ENCODE measurements at places on chromosomes 6 and 20.

DNA sequence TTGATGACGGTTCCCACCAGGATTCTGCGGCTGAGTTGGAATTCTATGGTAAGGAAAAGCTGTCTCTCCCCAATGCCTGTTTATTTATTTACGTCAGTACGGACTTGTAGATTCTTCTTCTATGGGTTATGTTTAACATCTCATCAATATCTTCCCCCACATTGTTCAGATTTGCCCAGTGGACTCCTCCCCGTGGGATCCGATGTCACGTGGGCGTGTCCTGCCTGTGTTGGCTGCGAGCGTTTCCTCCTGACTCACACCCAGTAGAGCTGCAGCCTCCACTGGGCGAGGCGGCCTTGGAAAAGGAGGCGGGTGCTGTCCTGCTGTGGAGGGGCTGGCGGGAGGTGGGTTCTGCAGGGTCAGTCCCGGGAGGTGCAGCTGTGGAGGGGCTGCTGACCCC lies 46.8 kb upstream of the SLCO4A1 start:
- DNase-seq, result no peak

DNA sequence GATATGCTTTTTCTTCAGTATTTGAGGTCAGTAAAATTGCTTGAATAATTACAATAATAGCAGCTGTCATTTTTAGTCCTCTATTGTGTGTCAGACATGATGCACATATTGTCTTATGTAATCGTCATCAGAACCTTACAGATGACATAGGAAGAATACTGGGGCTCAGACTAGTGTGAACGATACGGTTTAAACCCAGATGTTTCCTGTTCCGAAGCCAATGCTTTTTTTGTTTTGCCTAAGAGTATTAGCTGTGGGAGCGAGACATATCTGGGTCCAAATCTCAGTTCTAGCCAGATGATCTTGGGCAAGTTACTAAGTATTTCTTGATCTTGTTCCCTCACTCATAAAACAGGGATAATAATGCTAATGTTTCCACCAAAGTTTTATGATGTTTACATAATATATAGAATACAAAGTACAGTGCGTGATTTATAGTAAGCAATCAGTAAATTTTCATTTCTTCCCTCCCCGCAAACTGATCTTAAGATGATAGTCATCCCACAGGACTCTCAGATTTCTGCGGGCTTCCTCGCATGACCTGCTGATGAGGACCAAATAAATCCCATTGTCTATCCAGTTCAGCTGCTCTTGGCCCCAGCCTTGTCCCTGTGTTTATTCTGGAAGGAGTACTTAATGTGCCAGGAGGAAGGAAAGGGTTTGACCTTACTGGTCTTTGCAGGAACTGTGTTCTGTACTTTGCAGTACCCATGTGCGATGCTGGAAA lies 98.2 kb downstream of the CAP2 start:
- no peak for DNase-seq

GRCh38 chr20:516799-517198 lies 26.8 kb downstream of the CSNK2A1 start:
- DNase-seq, result no peak

DNA sequence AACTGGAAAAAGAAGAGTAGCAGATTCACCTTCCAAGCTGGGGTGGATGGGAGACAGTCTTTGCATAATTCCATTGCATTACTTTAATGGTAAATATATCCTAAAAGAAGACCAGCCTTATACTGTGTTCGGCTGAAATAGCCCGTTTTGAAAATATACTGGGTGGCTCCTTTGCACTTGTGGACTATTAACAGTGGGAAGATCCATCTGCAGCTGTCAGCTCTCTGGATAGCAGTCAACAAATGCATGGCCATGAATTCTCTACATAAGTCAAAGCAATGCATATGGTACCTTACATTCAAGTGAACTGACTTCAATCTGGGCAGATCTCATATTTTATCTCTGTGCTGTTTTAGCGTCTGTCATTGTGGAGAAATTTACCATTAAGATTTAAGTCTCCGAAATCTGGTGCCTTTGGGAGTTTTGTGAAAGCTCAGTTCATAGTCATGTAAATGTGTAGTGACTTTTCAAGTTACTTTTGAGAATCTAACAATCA lies 400.6 kb upstream of the RNF217 start:
- DNase-seq, result no peak

GRCh38 chr6:75219263-75219662 lies 13.4 kb upstream of the COL12A1 start:
- DNase-seq, result no peak

Measured in activated naive CD4-positive, alpha-beta T cell (primary cell).